ENCODE measurements at places on chromosomes 1 and 21.

DNA sequence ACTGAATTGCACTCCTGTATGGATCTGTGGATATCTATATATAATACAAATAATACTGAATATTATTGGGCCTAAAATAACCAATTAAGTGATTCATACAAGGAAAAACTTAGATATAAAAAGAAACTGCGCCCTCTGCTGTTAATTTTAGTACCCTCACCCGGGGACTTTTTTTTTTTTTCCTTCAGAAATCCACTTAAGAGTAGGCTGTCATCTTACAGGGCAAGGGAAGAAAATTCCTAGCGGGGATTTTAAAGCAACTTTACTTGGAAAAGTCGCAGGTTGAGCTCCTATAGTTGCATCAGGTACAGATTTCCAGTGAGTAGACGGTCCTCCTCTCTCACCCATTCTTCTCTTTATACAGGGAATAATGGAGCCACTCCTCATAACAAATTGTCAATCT is 1.3 kb downstream of the NTNG1 start:
- DNase-seq: peak; percentile 27

- no peak for DNase-seq
Observed at GRCh38 chr1:38050397-38051078, 3.9 kb upstream of the POU3F1 start.

DNA sequence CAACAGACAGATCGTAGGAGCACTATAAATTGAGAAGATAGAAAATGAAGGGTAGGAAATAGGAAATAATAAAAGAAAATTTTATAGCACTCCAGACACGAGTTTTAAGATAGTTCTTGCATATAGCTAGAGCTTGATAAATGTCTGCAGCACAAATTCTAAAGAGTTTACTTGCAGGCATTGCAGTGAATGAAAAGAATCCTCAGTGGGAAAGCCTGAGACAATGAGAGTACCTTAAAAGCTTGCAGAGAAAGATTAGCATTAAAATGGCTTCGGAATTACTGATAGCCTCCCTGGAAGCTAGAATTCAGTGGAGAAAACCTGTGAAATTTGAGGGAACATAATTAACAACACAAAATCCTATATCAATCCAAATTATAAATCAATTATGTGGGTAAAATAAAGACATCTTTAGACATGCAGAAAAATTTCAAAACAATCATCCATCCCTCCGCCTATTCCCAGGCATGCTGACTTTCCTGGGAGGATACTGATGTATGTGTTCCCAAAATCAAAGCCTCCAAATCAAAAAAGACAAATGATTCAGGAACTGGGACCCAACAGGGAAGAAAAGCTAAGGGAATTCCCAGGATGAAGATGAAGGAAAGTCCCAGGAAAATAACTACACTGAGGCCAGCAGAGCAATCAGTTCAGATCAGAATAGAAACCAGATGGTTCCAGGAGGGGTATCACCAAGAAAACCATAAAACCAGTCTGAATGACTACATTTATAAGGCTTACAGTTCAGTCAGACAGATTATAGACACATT is 305.9 kb upstream of the USP25 start:
- DNase-seq: no peak

GRCh38 chr1:153248176-153248879 is 11.2 kb upstream of the LORICRIN start:
- DNase-seq: no peak

DNA sequence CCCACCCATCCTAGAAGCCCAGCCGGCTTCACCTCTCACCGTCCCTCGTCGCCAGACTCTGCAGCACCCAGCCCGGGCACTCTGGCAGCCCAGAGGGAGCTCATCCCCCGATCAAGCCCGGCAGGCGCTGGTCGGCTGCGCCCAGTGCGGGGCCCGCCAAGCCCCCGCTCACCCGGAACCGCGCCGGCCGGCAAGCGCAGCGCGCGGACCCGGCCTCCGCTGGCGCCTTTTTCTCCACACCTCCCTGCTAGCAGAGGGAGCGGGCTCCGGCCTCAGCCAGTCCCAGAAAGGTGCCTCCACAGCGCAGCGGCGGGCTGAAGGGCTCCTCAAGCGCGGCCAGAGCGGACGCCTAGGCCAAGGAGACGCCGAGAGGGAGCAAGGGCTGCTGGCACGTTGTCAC is 2023.3 kb downstream of the NCAM2 start:
- no peak for DNase-seq

All from CD4-positive, alpha-beta T cell treated with Interleukin-10 for 1 hour (primary cell).